ENCODE measurements at places on chromosomes 3 and 15.
A peak's percentile ranks its signal among the peaks of the same experiment; 100 is the strongest.

GRCh38 chr15:39555885-39556284, 25.0 kb upstream of the THBS1 start:
- DNase-seq = no peak

GRCh38 chr3:177724020-177724638, 526.8 kb upstream of the TBL1XR1 start:
- no peak for DNase-seq

GRCh38 chr3:59313365-59313764, 263.5 kb upstream of the CFAP20DC start:
- peak; percentile 26 for DNase-seq

DNA sequence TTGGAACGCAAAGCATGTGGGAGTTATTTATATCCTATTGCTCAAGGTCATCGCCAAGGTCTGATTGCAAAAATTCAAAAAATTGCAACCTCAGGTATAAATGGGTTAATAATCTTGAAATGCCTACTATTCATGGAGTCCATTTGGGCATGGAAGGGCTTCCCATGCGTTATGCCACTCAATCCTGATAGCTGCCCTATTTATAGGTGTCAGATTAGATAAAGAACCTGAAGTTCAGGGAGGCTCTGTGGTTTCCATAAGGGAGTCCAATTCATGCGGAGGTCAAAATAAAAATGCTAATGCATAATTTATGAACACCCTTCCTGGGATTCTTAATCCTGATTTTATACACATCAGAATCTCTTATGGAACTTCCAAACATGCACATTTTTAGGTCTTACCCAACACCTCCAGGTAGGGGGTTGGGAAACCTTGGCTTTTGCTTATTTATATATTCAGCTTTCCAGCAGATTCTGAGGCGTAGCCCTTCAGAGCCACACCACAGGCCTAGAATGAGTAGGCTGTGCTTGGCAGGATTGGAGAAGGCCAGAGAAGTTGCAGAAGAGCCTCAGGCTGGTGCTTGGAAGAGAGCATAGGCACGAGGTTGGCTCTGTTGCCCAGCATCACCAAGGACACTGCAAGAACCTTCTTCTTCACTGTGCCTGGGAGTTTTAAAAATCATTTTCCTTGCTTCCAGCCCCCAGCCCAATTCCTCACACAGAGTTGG, 324.4 kb upstream of the CFAP20DC start:
- no peak for DNase-seq

DNA sequence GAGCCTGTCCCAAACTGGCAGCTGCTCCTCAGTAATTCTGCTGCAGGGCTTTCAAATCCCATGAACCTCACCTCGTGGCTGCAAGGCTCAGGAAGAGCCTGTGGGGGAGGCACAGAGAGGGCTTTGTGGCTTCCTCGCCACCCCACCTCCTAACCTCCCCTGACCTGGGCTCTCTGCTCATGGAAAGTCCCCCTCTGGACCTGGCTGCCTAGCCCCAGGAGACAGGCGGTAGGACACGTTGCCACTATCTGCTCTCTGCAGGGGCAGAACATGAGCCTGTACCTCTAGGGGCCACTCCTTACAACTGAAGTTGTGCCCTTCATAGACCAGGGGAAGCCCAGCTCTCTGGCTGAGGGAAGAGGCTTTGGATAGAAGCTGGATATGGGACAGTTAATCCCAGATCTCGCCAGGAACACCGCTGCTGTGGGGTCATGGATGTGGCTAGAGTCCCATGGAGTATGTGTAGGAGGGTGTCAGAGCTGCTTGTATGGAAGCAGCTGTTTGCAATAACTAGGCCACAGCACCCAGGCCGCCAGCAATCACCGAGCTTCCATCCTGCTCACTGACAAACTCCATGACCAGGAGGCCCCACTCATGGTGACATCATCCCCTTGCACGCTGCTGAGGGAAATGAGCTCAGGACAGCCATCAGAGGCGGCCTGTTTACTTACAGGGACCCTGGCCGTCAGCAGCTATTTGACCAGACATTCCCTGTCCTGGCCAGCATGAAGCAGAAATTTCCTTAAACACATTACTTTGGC, 34.0 kb upstream of the CILP start:
- DNase-seq = no peak

GRCh38 chr3:25944329-25944728, 154.4 kb downstream of the OXSM start:
- no peak for DNase-seq

GRCh38 chr15:67717776-67718175, 107.5 kb upstream of the SKOR1 start:
- DNase-seq = no peak

Data from mammary epithelial cell (primary cell).